ENCODE measurements at places on chromosomes 1 and 21. TPM values are rescaled to one million over a fixed set of nuclear protein-coding genes. Genes with fewer than 3 reads are reported as not detected.
A peak's percentile ranks its signal among the peaks of the same experiment; 100 is the strongest.

DNA sequence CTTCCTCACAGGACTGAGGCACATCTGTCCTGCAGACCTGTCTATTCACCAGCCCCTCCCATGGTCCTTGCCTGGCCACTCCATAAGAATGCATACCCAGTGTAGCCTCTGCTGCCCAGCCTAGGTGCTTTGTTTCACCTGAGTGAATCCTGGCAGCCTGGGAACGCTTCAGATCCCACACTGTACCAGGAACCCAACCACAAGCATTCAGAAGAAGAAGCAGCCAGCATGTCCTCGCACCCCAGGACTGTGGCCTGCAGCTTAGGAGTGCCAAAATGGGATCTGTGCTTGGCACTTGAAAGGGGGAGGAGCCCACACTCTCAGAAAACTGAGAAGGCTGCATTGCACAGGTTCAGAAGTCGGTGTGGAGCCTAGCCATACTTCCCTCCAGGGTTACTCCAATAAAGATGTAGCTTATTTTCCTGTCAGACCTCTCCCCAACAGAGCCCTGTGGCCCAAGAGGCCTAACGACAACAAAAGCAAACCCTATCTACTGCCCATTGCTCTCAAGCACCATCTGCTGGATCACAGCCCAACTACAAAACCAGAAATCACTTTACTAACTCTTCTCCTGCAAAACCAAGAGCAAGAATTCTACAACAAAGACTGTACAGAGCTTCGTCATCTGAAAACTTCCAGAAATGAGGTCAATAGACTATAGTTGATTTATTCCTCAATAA is 923.1 kb upstream of the NEGR1 start:
- no peak for DNase-seq

DNA sequence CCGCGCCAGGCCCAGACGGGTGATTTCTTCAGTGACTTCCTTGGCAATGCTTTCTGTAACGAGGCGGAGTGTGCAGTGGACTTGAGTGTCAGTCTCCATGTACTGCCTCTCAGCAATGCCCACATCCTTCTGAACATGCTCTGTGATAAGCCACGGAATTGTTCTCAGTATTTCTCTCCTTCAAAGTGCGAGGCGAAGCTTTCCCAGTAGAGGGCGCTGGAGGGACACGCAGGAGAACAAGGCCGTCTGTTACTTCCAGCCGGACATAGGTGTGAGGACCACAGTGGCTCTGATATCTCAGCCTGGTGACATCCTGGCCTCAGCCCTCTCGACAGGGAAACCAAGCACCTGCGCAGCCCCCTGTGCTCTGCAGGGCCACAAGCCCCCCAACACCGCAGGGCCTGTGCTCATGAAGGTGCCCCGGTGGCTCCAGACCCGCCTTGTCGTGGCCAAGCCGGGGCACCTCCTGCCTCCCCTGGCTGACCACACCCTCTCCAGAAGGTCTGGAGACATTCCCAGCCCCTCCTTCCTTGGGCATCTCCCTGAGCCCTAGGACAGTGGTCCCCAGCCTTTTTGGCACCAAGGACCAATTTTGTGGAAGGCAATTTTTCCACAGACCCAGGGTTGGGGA is 46.1 kb upstream of the BACE2 start:
- DNase-seq, result peak; percentile 83

The SPRR2A gene
- not detected for total RNA-seq

DNA sequence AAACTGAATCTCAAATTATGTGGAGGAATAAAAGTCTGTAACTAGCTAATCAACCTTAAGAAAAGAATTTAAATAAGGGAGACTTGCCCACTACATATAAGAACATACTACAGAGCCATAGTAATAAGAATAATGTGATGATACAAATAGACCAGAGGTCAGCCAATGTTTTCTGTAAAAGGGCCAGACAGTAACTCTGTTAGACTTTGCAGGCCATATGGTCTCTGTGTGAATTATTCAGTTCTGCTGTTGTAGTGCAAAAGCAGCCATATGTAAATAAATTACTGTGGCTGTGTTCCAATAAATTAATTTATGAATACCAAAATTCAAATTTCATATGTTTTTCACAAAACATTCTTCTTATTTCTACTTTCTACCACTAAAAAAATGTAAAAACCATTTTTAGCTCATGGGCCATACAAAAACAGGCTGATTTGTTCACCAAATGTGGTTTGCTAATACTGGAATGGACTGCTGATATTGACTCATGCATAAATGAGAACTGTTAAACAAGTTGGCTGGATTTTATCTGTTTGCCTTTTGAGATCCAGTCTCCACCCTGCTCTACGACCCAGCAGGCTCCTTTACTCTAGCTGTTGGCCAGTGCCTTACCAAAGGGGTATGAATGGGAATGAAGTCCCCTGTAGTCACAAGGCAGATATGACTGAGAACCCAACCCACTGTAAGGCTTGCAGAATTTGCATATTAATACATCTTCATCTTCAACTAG is 98.2 kb upstream of the ZNHIT6 start:
- no peak for DNase-seq

DNA sequence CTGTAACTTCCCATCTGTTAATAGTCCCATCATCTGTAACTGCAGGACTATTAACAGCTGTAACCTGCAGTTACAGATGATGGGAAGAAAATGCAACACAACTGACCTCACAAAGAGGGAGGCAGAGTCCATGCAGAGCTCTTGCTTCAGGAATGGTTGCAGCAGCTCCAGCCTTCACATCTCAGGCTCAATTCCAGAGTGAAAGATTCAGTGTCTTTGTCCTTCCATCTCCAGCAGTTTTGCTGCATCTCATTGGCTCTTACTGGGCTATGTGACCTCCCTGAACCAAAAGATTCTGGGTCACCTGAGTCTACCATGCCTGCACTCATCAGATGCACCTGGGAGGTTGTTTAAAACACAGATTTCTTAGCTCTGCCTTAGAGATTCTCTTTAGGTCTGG is 686.7 kb downstream of the MATN1 start:
- no peak for DNase-seq

The CENPL gene
- total RNA-seq, result 27.2 TPM

The CFHR4 gene
- not detected for total RNA-seq

GRCh38 chr1:22077728-22078127 is 25.2 kb downstream of the CDC42 start:
- no peak for DNase-seq

DNA sequence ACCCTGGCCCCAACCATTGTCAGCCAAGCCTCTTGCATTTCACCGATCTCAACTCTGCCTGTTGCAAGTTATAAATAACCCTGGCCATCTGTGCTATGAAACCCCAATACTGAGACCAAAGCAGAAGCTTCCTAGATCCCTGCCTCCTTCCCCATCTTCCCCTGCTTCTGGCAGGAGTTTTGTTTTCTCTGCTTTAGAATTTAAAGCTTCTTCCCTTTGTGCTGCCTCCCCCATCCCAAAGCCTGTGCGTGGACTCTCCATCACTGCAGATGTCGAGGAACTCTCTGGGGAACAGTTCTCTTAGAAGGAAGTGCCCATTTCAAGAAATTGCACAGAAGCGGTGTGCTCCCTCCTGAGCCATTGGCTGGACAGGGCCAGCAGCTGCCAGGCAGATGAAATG is 17.4 kb upstream of the MYOG start:
- no peak for DNase-seq

The NOTCH2 gene
- 41.9 TPM for total RNA-seq

DNA sequence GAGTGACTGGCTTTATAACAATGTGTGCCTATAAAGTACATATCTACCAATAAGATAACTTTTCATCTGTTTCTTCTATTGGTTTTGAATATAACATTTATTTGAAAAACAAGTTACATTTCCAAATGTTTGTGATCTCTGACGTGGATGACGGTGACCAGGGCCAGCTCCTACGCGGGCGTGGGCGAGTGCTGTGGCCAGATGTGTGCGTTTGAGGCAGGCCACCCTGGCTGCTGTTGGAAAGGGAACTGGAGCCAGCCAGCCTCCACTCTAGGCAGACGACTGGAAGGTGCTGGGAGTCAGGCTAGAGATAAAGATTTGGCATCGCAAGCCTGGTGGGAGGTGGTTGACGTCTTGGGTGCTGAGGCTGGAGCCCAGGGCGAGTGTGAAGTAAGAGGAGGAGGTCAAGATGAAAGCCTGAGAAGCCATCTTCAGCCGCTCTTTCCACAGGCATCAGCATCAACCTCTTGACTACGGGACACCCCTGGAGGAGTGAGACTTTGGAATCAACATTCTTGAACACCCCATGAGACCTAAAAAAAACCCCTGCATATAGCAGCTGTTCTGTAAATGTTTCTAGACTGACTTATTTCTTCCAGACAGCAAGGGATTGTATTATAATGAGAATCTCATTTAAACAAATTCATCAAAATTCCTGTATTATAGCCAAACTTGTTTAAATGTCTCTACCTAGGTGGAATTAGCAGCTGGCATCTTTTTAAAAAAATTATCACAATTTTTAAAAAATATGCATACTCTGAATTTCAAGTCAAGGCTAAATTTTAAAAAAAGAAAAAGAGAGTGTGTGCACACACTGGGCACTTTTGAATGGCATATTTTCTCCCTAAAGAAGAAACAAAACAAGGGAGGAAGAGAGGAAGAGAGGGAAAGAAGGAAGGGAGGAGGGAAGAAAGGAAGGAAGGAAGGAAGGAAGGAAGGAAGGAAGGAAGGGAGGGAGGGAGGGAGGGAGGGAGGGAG is 112.5 kb upstream of the SLC44A3 start:
- DNase-seq, result no peak

DNA sequence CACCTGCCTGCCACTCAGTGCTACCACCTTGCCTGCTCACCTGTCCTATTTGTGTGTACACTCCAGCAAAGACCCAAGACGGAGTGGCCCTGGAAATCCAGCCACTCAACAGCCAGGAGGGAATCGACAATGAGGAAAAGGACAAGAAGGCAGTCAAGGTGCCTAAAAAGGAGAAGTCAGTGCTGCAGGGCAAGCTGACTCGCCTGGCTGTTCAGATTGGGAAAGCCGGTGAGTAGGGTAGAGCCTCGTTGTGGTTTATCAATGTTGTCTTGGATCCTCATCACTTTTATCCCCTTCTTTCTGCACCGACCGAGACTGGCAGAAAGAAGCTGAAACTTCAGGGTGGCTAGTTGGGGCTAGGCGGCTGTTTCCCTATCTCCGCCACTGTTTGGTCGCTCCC is 61.4 kb upstream of the LAX1 start:
- DNase-seq, result no peak

- no peak for DNase-seq
These were observed 16.2 kb downstream of the GNAT2 start for GRCh38 chr1:109603229-109603628.

The ADAMTSL4 gene
- 0.59 TPM for total RNA-seq

The UTS2 gene
- total RNA-seq, result not detected
